ENCODE measurements at places on chromosomes 16 and 17. TPM values are rescaled to one million over a fixed set of nuclear protein-coding genes. Genes with fewer than 3 reads are reported as not detected.

The MEIOB gene
- not detected for total RNA-seq

The KCNAB3 gene
- 0.26 TPM for total RNA-seq

The SYT17 gene
- total RNA-seq, result 3.7 TPM

The CHST6 gene
- total RNA-seq, result 0.64 TPM

The HOXB4 gene
- 0.90 TPM for total RNA-seq

The C17orf67 gene
- 10.6 TPM for total RNA-seq

The HID1 gene
- 48.5 TPM for total RNA-seq

The BEAN1 gene
- total RNA-seq, result 0.51 TPM

The TXNDC11 gene
- total RNA-seq, result 17.6 TPM

The VAMP2 gene
- 3.1 TPM for total RNA-seq

The PIK3R6 gene
- not detected for total RNA-seq

The CAPNS2 gene
- 0.13 TPM for total RNA-seq

The MILR1 gene
- total RNA-seq, result 2.2 TPM

The SUZ12 gene
- total RNA-seq, result 16.7 TPM

The ZNF385C gene
- total RNA-seq, result under 0.01 TPM

The FBXW10 gene
- total RNA-seq, result not detected

The G6PC1 gene
- total RNA-seq, result not detected

The KRT25 gene
- total RNA-seq, result not detected

The UMOD gene
- total RNA-seq, result not detected

The METTL26 gene
- 59.4 TPM for total RNA-seq

The FADS6 gene
- not detected for total RNA-seq

The PLCG2 gene
- total RNA-seq, result 10.4 TPM

The PHOSPHO1 gene
- not detected for total RNA-seq

The TNFRSF13B gene
- not detected for total RNA-seq

The SDK2 gene
- under 0.01 TPM for total RNA-seq

The PIK3R5 gene
- not detected for total RNA-seq

The CTRB2 gene
- total RNA-seq, result not detected

The CDH11 gene
- total RNA-seq, result 1.5 TPM

The ABCA8 gene
- total RNA-seq, result under 0.01 TPM

The CA5A gene
- total RNA-seq, result not detected

The CSH1 gene
- not detected for total RNA-seq

The MYOCD gene
- total RNA-seq, result 0.25 TPM

The HSD11B2 gene
- total RNA-seq, result not detected

The CCL23 gene
- 0.38 TPM for total RNA-seq

The CMTM4 gene
- total RNA-seq, result 9.4 TPM

The CNGB1 gene
- not detected for total RNA-seq

The HELZ gene
- 34.5 TPM for total RNA-seq

The C16orf74 gene
- total RNA-seq, result 9.6 TPM

The GPR142 gene
- total RNA-seq, result not detected

The CCL14 gene
- total RNA-seq, result 24.7 TPM

The DNASE1L2 gene
- total RNA-seq, result 0.26 TPM

The PRR35 gene
- not detected for total RNA-seq

The ALOX12 gene
- not detected for total RNA-seq

The HSD17B2 gene
- total RNA-seq, result 105 TPM

The ASPA gene
- total RNA-seq, result not detected

The LGALS9B gene
- total RNA-seq, result not detected

The GPRC5C gene
- total RNA-seq, result 10.0 TPM

The NEUROD2 gene
- total RNA-seq, result not detected

The SEPTIN1 gene
- 0.38 TPM for total RNA-seq

The KRTAP4-4 gene
- total RNA-seq, result not detected

The SALL1 gene
- total RNA-seq, result under 0.01 TPM

The C16orf89 gene
- not detected for total RNA-seq

The ZFP3 gene
- total RNA-seq, result 1.3 TPM

The CD79B gene
- total RNA-seq, result 0.51 TPM
